ENCODE measurements at places on chromosomes 12 and 14.

DNA sequence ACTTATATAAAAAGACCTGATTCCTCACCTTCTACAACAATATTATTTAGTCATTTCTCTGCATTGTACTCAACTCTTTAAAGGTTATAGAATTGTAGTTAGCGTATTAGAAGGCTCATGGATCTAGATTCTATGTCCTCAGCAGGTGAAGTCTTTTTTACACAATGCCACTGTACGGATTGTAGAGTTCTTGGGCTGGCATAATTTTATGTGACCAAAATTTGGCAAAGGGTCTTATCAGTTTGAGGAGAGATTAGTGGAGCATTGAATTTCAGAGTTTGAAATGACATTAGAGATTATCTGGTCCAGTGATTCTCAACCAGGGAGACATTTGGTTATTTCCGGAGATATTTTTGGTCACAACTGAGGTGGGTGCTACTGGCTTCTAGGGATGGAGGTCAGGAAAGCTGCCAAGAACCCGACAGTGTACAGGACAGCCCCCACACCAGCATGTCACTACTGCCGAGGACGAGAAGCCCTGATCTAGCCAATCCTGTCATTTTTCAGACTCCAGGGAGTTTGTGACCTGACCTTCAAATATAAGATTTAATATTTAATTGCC, 63.9 kb downstream of the BICD1 start:
- DNase-seq, result no peak

DNA sequence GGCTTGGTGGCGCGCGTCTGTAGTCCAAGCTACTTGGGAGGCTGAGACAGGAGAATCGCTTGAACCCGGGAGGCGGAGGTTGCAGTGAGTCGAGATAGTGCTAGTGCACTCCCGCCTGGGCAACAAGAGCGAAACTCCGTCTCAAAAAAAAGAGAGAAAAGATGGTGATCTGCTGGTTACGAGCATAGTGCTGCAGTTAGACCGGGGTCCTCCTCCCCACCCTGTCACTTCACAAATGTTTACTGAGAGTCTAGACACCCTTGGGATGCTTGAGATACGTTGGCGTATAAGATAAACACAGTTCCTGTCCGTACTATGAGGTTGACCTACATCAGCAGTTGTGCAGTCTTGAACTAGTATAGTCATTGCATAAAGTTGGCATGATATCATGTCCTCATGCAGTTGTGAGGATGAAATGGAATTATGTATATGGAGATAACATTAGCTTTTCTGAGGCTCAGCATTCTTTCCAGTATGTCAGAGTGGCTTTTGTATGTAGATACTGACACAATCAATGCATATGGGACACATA, 787 bp downstream of the ACAD10 start:
- no peak for DNase-seq

DNA sequence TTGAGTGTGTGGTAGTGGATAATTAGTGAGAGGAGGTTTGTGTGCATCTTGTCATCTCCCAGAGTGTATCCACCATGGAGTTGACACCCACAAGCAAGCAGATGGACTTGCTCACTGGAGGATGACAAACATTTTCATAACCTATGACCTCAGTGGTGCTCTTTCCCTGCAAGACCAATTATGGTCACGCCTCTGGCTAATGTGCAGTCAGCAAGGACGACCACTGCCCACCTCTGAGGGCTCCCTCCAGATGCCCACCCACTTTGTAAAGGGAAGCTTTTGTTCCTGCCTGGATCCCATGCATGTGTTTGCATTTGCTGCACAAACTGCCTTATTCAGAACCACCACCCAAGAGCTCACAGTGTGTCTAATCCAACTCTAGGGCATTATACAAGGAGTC, 982.8 kb downstream of the TMEM121 start:
- DNase-seq, result no peak

- DNase-seq, result no peak
Observed at GRCh38 chr14:75978249-75978731, 3.5 kb downstream of the TGFB3 start.

GRCh38 chr12:9372202-9372601, 164.0 kb upstream of the PZP start:
- DNase-seq, result peak; percentile 80

DNA sequence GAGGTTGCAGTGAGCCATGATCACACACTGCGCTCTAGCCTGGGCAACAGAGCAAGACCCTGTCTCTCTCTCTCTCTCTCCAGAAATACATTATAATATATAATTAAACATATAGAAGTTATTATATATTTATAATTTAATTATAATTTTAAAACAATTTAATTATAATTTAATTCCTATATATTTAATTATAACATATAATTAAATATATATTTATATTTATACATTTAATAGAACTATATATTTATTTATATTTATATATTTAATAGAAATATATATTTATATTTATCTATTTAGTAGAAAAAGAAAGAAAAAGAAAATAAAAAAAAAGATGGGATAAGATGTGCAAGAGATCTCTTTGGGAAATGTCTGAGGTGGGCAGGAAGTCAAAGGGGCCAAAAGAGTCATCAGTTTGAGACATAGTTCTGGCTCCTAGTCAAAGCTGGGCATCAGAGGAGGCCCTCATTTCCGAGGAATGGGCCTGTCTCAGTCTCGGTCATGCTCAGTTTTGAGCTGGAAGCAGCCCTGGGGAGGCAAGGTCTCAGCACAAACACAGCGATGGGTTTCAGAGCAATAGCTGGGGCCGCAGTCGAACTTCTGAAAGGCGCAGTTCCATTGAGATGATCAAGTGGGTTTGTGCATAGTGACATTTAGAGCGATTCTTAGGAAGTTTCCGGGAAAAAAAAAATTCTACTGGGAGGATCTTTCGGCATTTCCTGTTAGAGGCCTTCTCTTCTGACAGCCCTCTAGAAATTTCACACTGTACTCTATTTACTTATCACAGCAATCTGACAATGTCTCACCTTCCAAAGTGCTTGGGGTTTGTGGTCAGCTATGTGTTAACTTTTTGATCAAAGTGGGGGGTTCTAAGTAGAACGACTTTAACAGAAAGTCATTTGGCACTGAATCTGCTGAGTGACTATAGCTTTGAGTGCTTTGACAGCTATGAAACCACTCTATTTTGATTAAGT, 58.7 kb upstream of the GZMB start:
- DNase-seq, result no peak

DNA sequence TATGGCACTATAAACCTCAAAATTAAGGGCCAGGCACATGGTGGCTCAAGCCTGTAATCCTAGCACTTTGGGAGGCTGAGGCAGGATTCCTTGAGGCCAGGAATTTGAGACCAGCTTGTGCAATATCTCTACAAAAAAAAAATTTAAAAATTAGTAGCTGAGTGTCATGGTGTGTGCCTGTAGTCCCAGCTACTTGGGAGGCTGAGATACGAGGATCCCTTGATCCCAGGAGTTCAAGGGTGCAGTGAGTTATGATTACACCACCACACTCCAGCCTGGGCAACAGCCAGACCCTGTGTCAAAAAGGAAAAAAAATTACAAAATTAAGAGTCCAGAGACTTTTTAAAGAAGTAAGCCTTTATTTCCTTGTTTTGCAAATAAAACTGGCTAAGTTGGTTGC, 1.8 kb upstream of the GCN1 start:
- DNase-seq, result no peak

DNA sequence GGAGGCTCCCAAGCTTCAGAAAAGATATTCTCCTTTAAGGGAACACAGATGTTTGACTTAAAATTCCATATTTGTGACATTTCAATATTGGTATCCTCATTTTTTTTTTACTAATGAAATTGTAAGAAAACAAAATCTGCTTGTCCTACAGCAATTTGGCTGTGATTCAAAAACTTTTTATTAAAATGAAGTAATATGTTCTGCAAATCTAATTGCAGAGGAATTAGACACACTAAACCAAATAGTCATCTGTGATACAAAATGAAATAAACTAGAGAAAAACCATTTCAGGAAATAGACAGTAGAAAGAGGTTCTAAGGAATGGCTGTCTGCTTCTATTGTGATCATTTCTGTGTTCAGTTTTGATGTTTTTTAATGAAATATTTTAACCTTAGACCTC, 50.1 kb upstream of the HIF1A start:
- no peak for DNase-seq

DNA sequence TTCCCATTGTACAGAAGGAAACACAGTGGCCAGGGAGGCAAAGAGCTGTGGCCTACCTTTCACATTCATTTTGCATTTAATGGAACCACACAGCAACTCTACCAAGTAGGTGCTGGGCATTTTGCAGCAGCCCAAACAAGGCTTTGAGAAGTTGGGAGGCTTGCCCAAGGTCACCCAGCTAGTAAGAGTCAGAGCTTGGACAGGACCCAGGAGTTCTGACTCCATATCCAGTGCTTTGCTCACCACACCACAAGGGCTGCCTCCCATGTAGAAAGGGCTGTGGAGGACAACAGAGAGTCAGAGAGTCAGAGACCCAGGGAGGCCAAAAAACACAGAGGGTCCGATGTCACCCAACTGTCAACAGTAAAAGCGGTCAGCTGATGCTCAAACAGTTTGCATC, 400.2 kb downstream of the BCL11B start:
- no peak for DNase-seq

GRCh38 chr12:69405566-69405865, 46.0 kb downstream of the YEATS4 start:
- DNase-seq, result peak; percentile 90

DNA sequence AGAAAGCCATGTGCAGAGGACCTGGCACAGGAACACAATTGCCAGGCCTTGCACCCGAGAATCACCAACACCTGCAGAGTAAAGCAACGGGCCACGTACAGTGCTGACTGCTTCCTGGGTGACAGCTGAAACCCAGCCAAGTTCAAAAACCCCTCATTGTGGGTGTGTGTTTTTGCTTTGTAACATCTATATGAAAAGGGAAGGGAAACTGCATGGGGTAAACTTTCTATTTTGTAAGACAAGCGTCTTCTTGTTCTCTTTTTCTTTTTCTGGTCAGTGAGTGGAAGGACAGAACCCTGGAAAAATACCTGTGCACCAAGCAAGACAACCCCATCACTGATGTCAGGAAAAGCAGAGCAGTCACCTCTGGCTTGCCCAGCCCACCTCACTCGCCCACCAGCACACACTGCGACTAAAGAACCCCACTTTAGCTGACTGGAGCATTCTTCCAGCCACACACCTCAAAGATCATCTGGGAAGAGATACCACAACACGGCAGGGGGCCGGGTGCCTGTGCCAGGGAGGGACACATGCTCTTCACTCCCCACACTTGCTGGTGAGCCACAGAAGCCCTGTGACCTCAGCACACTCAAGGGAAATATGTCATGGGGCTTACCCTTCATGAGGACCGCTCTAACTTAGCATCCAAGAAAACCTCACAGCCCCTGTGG, 172.3 kb downstream of the NDUFA12 start:
- DNase-seq, result no peak

GRCh38 chr14:68349900-68350629, 442.8 kb downstream of the ZFP36L1 start:
- DNase-seq, result no peak

DNA sequence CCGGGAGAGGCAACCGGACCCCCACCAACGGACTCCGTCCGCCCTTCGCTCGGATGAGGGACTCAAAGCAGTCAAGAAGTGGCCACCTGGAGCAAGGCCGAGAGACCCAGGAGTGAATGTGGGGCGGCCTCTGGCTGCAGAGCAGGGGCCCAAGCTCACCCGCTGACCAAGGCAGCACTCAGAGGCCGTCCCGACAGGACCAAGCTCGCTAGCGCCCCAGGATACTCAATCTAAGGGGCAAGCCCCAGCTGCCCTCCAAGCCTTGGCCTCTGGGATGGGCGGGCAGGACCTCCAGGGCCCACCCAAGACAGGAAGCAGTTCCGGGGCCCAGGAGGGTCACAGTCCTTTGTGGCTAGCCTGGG, 936 bp downstream of the AKT1 start:
- DNase-seq, result no peak

GRCh38 chr14:70898111-70898745, 9.0 kb upstream of the PCNX1 start:
- no peak for DNase-seq

- no peak for DNase-seq
Observed at GRCh38 chr12:131438881-131439280, 272.0 kb upstream of the SFSWAP start.

DNA sequence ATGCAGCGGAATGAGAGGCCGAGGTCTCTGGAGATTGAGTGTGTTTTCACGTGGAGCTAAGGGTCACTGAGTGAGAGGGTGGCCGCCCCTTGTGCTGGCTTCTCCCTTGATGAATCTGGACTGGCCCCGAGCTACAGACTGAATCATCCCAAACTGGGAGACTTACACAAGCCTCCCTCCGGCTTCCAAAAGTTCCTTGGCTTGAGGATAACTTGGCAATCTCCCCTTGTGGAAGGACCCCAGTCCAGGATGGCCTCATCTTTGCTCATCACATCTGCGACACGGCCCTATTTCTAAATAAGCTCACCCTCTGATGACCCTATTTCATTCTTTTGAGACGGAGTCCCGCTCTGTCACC, 41.5 kb upstream of the FBRSL1 start:
- no peak for DNase-seq

DNA sequence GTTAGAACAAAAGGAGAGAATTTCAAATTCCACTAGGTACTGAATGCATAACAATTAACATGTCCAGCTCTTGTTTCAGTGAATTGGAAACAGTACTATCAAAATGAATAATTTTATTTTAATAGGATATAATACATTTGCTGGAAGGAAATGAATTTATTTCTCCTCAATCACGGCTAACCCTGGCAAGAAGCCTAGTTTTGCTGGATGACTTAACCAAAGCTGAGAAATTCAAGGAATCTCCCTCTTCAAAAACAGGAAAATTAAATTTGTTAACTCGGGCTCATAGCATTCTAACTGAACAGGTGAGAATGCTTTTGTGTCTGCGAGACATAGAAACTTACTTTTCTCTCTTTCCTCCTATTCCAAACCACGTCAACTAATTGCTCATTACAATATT, 163.5 kb upstream of the NEDD1 start:
- no peak for DNase-seq

- no peak for DNase-seq
Observed at GRCh38 chr14:55689981-55690871, 110.2 kb downstream of the KTN1 start.

- DNase-seq, result no peak
Observed at GRCh38 chr14:23020143-23021128, 10.5 kb upstream of the C14orf93 start.

- peak; percentile 24 for DNase-seq
Observed at GRCh38 chr14:52494444-52494843, 57.9 kb downstream of the TXNDC16 start.

- no peak for DNase-seq
Observed at GRCh38 chr14:64707661-64708060, 3.4 kb downstream of the PLEKHG3 start.

DNA sequence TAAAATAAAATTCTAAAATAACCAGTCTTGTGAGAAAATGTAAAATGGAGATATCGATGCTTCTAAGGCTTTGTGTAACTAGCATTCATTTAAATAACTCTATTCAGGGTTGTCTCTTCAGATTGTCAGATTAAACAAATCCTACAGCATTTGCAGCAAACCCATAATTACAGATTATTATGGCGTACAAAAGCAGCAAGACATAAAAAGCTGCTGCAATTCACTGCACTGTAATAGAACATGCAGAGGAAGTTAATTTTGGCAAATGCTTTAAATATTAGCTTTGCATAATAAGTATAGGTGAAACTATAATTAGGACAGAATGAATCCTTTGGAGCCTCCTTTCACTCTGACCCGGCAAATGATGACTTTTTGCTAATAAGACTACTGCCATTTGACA, 98.3 kb downstream of the INSM2 start:
- DNase-seq, result no peak

GRCh38 chr14:101705733-101706508, 55.6 kb upstream of the PPP2R5C start:
- no peak for DNase-seq

GRCh38 chr12:80988986-80989385, 51.3 kb upstream of the LIN7A start:
- DNase-seq, result no peak

GRCh38 chr12:77998236-77998786, 167.6 kb downstream of the NAV3 start:
- no peak for DNase-seq
